Stimulated activated CD8-positive, alpha-beta memory T cell treated with anti-CD3 and anti-CD28 coated beads, Interleukin-4, amount 100 ng/mL, for 4 hours (primary cell): ENCODE measurements at places on chromosomes 6 and 20.

- DNase-seq: peak; percentile 83
Measured at GRCh38 chr6:35302604-35303241, 5.1 kb downstream of the DEF6 start.

- no peak for DNase-seq
Measured at GRCh38 chr20:52200870-52201269, 9.3 kb upstream of the ZFP64 start.

- no peak for DNase-seq
Measured at GRCh38 chr6:24666097-24666640, 530 bp downstream of the TDP2 start.

- DNase-seq: no peak
Measured at GRCh38 chr6:9025228-9025627, 589.9 kb upstream of the SLC35B3 start.

GRCh38 chr6:71399279-71399678 is 110.7 kb downstream of the OGFRL1 start:
- no peak for DNase-seq

DNA sequence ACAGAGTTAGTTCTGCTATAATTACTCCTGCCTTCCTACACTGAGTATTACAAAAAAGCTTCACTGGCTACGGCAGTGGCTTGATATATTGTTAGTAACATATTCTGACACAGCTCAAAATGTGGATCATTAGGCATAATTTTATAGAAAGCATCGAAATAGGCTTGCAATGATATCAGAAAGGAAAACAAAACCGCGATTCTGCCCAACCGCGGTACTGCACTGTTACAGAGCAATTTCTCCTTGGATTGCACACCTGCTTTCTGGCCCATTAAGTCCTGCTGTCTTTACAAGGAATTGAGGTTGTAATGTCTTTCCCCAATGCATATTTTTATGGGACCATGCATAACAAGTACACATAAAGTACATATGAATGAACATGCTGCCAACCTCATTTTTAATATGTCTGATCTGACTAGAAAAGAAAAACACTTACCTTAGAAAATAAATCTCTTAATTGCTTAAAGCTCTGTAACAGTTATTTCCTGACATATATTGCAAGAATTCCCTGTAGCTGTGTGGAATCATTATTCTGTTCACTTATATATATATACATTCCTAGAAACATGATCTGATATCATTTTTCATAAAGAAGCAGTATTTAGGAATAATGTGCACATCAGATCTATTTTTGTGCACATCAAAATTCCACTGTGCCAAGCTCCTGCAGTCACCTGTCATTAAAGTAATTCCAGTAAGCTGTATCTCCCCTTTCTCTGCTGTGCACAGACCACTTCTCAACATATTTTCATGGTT is 763.9 kb downstream of the HACE1 start:
- DNase-seq: no peak

DNA sequence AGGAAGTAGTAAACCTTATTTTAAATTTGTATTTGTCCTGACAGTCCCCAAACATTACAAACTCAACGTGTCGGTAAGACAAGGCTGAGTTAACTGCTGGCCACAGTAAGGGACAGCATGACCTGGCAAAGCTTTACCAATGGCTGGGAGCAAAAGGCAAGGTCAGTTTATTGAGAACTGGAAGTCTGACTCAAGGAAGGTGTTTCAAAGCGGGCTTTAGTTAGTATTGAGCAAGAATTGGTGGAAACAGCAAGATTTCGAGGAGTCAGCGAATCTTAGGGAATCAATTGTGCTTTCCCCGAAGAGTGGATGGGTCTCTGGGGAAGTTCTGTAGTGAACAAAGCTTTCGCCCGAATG is 885 bp upstream of the GZF1 start:
- DNase-seq: no peak

- DNase-seq: no peak
Measured at GRCh38 chr6:115582386-115582785, 478.3 kb downstream of the FRK start.

DNA sequence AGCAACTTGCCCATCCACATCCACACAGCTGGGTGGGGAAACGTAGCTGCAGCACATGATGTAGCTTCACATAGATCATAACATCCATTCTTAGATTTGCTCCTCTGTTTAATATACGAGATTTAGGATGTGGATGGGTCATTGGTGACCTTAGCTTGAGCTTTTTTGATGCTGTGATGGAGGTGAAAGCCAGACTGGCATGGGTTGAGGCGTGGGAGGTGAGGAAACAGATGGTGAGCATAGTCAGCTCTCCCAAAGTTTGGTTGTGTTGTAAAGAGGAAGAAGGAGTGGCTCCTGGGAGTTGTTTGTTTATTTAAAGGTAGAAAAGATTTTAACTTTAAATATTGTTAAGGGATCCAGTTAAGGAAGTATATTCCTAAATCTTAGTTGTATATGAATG is 5.3 kb downstream of the ARFGEF2 start:
- DNase-seq: no peak

DNA sequence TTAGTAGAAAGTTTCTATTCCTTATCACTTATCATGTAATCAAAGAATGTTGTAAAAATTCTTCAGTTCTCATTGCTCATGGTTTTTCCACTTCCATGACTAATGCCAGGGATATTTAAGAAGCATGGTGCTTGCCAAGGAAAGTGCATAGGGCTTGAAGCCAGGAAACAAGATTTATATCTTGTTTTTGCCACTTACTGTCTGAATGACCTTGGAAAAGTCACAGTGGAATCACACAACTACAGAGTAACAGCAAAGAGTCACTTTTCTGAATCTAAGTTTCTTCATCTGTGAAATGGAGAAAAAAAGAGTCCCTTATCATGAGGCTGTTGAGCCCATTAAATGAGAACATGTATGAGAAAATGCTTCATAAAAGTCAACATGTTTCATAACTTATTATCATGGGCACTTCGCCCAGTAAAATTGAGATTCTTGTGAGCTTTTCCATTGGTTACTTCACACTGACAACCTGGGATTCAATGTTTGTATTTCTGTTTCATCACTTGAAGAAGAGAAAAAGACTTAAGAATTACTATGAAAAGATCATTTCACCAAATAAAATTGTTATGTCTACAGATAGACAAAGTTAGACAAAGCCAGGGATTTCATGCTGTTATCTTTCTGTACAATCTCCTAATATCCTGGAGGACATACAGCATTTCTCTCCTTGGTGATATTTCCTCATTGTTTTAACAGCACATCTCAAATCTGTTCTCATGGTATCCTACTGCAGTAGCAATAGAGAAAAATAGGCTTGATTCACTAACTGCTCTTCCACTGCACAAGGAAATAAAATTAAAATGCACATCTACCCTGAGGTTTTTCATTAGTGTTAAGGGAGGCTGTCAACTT is 7.6 kb upstream of the BMP5 start:
- DNase-seq: no peak

GRCh38 chr20:56974499-56975250 is 291.8 kb downstream of the BMP7 start:
- no peak for DNase-seq

GRCh38 chr6:26094036-26094435 is 6.8 kb downstream of the HFE start:
- no peak for DNase-seq

DNA sequence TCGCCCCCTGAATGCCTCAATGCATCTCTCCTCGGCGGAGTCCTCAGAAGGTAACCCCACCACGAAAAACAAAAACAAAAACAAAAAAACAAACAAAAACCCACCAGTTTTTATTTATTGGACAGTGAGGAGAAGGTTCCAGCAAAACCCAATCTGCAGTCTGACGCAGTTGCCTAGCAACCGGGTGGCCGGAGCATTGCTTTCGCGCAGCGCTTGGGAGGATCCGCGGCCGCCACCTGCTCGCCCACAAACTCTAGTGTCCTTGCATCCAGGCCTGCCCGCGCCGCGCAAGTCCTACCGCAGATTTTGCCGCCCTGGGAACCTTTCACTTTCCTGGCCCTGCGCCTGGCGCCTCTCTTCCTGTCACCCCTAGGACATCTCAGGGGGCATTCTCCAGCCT is 17.6 kb downstream of the TFAP2B start:
- DNase-seq: no peak

DNA sequence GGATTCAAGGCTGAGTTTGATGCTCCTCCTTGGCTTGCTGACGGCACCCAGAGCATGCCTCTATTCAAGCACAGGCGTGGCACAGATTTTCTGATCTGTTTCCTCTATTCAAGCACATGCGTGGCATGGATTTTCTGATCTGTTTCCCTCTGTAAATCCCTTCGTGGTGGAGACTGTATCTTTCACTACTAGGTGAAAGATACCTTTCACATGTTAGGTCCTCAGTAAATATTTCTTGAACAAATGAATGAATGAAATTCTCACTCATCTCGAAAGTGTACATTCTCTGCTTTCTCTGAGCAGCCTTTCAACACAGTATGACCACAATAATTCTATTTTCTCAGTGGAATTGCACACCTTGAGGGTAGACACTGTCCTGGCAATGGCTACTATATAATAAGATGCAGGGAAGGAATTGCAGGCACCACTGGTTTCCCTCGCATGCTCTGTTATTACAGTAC is 72.6 kb upstream of the F13A1 start:
- no peak for DNase-seq

DNA sequence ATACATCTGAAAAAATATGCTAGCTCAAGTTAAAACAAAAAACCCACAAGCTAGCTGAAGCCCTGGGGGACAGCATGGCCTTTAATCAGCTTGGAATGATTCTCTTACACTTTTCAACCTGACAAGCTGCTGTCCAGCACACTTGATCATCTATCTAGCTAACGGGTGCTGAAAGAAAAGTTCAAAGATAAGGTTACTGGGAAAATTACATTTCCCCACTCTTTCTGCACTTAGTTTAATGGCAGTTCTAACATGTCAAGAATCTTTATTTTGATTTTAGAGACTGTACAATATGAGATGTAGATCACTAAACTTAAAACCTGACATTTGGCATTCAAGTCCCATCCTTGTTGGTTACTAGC is 53.4 kb downstream of the STK4 start:
- DNase-seq: no peak

GRCh38 chr6:19417713-19418112 is 419.5 kb upstream of the ID4 start:
- no peak for DNase-seq

DNA sequence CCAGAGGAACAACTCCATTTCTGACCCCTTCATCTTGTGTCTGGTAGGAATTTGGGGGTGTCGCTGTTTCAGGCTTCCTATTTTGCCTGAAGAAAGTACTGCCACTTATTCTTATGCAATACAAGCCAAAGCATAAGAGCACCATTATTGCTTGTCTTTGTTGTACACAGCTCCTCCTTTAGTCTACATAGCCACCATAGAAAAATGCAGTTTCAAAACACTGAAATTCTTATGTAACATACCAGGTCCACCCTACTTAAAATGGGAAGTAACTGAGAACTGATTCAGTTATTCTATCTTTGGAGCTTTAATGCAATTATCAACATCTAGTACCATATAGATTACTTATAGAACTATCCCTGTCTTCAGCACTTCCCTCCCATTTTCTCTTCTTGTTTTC is 255.5 kb downstream of the ARHGAP18 start:
- DNase-seq: no peak

GRCh38 chr20:61736751-61737310 is 328.9 kb downstream of the TAF4 start:
- DNase-seq: no peak

DNA sequence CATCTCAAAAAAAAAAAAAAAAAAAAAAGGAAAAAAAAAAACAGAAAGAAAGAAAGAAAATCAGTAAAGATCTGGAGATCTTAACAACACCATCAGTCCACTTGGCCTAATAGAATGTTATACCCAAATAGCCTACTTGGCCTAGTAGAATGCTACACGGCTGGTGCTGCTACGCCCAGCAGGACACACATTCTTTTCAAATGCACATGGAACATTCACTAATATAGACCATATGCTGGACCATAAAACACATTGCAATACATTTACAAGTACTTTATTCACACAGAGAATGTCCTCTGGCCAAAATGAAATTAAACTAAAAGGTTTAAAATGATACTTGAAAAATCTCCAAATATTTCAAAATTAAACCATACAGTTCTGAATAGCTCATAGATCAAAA is 80.0 kb upstream of the TNFAIP3 start:
- DNase-seq: no peak

DNA sequence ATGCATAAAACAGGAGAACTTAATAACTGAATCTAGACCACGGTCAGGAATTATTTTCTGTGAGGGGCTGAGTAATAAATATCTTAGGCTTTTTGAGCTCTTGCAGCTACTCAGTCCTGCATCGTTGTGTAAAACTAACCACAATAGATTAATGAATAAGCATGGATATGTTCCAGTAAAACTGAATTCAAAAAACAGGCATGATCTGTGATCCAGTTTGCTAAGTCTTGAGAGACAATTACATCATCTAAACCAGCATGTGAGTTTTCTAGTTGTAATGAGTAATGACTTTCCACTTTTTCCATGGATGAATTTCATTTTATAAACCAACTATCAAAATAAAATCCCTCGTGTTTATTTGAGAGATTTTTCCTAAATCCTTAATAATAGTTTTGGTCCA is 336.8 kb downstream of the RFPL4B start:
- no peak for DNase-seq

DNA sequence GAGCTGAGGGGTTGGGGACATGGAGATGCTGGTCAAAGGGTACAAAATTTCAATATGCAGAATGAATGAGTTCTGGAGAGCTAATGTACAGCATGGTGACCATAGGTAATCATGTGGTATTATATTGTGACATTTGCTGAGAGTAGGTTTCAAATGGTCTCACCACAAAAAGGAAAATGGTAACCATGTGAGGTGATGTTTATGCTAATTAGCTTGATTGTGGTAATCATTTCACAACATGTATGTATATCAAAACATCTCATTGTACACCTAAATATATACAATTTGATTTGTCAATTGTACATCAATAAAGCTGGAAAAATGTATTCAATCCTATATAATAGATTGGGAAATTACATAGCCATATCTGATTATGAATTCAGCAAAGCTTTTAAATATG is 29.5 kb upstream of the TMEM14A start:
- no peak for DNase-seq

DNA sequence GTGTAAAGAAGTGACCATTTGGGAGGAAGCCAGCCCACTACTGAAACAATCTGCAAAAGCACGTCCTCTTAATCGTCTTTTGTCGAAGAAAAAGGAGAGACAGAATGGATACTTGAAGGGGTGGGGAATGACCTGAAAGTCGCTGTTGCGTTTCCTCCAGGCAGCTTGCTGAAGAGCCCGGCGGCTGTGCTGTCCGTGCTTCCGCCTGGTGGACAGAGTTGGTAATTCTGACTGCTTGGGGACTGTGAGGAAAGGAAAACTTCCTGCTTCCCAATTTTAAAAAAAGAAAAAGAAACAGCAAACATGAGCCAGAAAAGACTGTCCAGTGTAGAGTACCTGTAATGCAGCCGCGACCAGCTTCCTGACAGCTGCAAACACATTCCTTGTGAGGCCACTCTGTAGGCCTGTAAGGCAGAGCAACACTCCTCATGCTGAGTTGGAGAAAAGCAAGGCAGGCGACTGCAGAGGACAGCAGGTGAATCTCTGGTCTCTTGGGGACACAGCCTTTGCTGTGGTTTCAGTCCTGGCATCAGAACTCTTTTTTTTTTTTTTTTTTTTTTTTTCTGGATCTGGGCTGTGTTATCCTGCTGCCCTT is 251.1 kb upstream of the TBX18 start:
- no peak for DNase-seq
